ENCODE measurements at places on chromosomes 4 and X. TPM values are rescaled to one million over a fixed set of nuclear protein-coding genes. Genes with fewer than 3 reads are reported as not detected.
A peak's percentile ranks its signal among the peaks of the same experiment; 100 is the strongest.

- DNase-seq: no peak
These were observed 63.9 kb downstream of the HAND2 start for GRCh38 chr4:173466101-173466500.

- DNase-seq: no peak
These were observed 7.8 kb upstream of the TMEM144 start for GRCh38 chr4:158202481-158202880.

DNA sequence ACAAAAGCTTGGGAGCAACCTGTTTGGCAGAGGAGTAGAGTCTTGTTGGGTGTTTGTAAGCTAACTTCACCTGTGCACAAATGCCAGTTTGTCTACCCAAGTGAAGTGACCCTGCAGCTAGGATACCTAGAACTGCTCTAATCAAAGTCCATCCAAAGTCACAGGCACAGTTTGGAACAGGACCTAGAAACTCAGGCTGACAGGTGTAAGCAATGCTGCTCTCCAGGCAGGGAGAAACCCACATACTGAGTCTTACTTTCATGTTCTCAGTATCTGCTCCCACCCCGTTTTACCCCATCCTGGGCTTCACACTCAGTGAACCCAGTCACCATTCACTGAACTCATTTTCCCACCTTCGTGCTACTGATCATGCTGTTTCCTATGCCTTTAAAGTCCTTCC, 40.3 kb downstream of the MAML3 start:
- no peak for DNase-seq

GLUD2 gene
- total RNA-seq: 1.6 TPM

DNA sequence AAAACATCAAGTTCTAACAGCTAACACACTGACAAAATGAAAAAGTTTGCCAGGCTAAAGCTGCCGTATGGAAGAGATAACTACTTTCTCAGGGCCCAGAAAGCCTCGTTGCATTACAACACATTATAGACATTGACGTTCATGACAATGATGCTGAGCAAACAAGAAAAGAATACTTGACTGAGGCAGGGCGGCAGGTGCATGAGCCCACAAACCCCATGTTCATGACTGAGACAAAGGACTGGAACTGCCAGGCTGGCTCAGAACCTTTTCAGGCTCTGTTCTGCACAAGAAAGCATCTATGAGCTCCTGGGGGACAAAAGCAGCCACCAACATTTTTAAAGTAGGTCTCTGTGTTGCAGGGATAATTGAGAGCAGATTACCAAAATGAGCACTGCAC, 13.6 kb downstream of the TLR6 start:
- DNase-seq: no peak

GRCh38 chr4:151807220-151807619, 46.4 kb upstream of the GATB start:
- DNase-seq: no peak

SSX3 gene
- not detected for total RNA-seq

DNA sequence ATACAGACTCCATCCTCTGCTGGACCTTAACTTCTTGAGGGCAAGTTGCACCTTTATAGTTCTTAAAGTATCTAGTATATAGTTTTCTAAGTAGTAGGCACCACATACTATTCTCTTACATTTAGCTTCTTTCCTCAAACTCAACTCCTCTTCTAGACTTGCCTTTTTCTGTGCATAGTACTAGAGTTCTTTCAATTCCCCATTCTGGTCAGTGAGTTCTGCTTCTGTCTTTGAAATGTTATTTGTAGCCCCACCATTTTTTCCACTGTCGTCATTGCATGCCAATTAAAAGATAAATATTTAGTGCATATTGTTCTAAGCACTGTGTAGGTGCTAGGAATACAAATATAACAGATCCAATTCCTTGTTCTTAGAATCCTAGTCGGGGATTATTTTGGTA, 31.6 kb downstream of the CDKL5 start:
- DNase-seq: no peak

TCEAL6 gene
- total RNA-seq: not detected

- no peak for DNase-seq
These were observed 162.7 kb upstream of the GALNTL6 start for GRCh38 chr4:171650543-171650942.

DNA sequence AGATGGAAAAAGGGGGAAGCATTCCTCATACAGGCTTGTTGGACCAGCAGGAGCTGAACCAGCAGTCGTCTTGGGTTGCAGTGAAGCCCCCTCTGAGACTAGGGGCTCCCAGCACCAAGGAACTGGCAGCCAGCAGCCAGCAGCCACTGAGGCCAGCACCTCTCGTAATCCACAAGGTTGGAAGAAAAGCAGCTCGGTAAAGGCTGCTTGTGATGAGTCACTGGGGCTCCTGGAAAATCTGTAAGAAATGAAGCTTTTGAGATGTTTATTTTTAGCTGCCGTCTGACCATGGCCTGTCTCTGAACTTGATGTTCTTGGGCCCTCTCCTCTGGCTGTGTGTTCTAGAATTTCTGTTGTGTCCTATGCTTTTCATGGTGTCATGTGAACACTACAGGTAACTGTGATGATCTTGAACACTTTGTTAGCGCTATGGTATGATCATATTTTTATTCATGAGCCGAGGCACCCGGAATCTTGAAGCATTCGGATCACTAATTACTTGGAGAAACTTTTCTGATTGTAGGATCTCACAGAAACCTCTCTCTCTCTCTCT, 18.6 kb downstream of the CLCN4 start:
- DNase-seq: no peak

- no peak for DNase-seq
These were observed 554.9 kb downstream of the KLHL4 start for GRCh38 chrX:88072339-88073030.

SASH3 gene
- 8.5 TPM for total RNA-seq

DNA sequence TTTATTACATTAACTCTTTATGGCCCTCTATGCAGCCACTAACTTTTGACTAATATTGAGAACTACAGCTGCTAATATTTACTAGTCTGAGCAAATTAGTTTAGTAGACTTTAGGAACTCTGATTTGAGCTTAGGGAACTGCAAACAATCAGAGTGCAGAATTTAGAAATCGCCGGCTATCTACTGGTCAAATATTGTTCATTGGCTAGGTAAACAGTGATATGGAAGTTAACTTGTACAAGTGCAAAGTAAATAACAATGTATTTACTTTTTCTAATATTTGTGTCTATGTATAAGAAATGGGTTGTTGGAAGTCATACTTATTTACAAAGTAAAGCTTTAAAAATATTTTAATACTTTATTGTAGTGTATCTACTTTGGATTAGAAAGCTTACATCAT, 279.6 kb downstream of the CFAP299 start:
- DNase-seq: no peak

DNA sequence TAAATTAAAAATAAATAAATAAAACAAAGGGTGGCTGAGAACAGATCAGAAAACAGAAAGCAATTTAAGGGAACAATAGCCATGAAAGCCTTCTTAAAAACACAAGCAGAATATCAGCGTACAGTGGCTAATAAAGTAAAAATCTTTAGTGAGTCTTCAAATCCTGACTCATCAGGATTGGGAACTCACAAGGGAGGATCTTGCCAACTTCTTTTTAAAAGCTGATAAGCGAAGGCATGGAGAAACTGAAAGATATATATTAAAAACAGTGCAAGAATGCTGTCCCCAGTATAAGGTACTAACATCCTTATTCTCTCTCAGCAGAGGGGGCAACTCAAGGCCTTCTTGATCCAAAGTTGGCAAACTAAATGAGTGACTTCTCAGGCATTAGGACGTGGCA, 180.1 kb downstream of the DHX15 start:
- DNase-seq: no peak

PDE5A gene
- total RNA-seq: 21.8 TPM

DNA sequence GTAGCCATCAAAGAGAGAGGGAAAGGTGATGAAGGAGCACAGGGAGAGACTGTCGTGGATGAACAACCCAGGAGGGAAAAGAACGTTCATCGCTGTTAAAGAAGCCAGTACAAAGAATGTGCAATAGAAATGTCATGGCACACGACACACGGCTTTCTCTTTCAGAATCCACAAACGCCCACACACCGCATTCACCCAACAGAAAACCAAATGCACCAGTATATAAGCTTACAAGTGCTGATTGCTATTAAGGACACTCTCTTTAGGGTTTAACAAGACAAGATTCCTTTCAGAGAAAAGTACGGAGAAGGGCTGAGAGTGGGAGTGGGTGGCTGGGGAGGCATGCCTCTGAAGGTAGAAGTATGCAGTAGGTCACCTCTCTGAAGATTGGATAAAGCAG, 80.2 kb downstream of the C4orf51 start:
- DNase-seq: no peak

UGT8 gene
- 5.4 TPM for total RNA-seq

GRCh38 chrX:25191403-25191802, 175.6 kb upstream of the ARX start:
- DNase-seq: no peak

STARD8 gene
- 3.4 TPM for total RNA-seq

SGMS2 gene
- 11.0 TPM for total RNA-seq

PSAPL1 gene
- not detected for total RNA-seq

TEC gene
- total RNA-seq: 3.0 TPM

DNA sequence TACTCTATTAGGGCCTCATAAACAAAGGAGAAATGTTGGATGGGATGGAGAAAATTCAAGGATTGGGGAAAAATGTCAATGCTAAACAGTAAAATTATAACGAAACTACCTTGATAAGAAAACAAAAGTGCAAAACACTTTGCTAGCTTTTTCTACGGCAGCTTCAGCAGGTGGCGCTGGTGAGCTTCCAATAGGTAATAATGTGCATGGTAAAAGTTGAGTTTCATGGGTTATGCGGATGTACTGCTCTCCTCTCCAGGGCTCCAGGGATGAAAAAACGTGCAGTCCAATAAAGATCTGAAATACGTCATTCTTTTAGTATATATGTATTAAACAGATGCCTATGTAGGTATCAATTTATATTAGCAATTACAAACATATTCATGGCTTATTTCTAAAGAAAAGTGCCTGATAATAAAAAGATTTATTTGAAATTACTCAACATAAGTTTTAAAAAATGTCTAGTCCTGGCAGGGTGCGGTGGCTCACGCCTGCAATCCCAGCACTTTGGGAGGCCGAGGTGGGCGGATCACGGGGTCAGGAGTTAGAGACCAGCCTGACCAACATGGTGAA, 239.6 kb downstream of the GRXCR1 start:
- DNase-seq: peak; percentile 63

DNA sequence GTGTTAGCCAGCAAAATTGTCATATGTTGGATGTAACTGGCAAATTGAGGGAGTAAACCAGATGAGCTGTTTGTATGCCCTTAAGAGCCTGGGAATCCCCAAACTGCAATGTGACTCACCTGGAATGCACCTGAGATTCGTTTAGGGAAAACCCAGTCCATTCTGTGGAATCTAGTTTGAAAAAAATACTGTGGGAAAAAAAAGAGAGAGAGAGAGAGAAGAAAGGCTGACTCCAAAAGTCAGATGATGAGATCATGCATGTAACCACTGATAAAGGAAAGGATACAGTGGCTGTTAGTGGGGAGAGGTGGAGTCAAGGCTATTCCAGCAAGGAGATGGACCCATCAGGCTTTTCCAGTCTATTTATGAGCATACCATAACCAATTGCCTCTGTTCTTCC, 48.5 kb downstream of the SLC9A7 start:
- DNase-seq: no peak

DNA sequence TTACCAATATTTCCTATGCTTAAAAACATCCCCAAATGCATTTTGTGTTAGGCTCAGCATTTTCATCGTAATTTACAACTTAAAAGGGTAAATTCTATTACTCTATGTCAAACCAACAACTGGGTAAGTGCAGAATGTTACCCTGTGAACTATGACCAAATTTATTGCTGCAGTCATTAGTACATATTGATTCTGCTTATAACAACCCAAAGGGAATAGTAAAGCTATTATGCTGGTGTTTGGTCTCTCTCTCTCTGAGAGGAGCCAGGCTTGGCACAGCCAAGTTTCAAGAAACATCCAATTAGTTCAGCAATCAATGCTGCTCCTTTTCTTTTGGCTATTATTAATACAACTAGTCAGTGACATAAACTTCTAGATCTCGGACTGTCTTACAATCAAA, 747.7 kb downstream of the CENPC start:
- no peak for DNase-seq

- no peak for DNase-seq
These were observed 10.5 kb downstream of the CCDC160 start for GRCh38 chrX:134247492-134247891.

- no peak for DNase-seq
These were observed 19.6 kb downstream of the MGST2 start for GRCh38 chr4:139685180-139685579.

GRCh38 chr4:174198828-174199227, 84.6 kb downstream of the FBXO8 start:
- DNase-seq: no peak

DNA sequence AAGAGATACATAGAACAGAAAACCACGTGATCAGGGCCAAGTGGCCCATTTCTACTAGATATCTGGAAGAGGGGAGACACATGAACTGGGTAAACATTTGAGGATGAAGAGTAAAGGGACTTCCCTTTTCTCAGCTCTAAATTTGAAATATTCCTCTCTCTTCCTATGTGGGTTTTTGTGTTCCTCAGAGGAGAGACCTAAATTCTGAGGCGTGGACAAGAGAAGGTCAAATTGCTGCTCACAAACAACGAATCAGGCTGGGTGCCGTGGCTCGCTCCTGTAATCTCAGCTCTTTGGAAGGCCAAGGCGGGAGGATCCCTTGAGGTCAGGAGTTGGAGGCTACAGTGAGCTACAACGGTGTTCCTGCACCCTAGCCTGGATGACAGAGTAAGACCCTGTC, 216.0 kb downstream of the PTTG2 start:
- no peak for DNase-seq

DNA sequence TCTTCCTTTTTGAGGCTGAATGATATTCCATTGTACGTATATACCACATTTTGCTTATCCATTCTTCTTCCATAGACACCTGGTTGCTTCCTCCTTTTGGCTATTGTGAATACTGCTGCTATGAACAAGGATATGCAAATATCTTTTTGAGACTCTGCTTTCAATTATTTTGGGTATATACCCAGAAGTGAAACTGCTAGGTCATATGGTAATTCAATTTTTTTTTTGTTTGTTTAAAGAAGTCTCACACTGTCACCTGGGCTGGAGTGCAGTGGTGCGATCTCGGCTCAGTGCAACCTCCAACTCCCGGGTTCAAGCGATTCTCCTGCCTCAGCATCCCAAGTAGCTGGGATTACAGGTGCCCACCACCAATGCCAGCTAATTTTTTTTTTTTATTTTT, 75.3 kb downstream of the METTL14 start:
- no peak for DNase-seq

GRCh38 chr4:43732829-43733426, 715.7 kb downstream of the KCTD8 start:
- no peak for DNase-seq

DNA sequence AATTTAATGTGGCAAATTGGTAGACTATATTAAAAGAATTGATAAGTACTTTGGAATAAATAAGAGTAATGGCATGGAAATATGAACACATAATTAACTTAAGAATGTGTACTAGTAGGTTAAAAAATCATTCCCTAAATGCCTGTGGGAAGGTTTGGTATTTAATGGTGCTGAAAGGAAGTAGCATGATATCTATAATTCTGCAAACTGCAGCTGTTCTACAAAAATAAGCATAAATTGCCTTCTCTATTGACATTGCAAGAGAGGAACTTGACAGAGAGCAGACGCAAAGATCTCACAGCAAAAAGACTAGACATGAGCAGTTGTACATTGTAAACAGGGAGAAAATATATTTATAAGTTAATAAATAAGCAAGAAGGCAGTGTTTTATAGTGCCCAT, 752.5 kb upstream of the PCDH10 start:
- no peak for DNase-seq
